ENCODE measurements at places on chromosomes 7 and 10.

- DNase-seq, result no peak
These were observed 78.5 kb downstream of the SHH start for GRCh38 chr7:155733582-155734444.

DNA sequence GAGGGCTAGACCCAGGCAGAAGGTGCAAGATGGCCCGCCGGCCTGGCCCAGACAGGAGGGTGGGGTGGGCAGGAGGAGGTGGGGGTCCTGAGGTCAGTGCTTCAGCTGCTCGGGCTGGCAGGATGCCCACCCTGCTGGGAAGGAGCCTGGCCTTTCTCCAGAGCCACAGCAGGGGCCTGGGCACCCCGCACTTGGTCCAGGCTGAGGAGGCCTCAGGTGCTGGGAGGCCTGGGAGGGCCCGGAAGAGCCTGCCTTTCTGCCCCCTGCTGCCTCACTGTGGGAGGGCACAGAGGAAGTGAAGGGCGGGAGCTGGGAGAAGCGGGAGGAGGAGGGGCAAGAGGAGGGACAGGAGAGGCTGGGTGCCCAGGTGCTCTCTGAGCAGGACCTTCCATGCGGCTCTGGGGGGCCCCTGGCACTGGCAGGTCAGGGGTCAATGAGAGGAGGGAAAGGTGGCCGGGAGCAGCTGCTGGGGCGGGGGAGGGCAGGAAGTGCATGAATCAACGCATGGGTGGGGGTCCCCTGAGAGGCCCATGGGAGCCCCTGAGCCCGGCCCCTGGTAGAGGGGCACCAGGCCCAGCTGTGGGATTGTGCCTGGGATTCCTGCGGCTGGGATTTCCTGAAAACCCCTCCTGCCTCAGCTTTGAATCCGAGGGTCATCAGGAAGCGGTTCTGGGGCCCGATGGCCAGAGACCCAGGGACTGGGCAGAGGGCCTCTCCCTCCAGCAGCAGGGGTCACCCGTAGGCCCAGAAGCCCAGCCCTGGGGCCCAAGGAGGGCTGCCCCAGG is 49.9 kb downstream of the PWWP2B start:
- no peak for DNase-seq

DNA sequence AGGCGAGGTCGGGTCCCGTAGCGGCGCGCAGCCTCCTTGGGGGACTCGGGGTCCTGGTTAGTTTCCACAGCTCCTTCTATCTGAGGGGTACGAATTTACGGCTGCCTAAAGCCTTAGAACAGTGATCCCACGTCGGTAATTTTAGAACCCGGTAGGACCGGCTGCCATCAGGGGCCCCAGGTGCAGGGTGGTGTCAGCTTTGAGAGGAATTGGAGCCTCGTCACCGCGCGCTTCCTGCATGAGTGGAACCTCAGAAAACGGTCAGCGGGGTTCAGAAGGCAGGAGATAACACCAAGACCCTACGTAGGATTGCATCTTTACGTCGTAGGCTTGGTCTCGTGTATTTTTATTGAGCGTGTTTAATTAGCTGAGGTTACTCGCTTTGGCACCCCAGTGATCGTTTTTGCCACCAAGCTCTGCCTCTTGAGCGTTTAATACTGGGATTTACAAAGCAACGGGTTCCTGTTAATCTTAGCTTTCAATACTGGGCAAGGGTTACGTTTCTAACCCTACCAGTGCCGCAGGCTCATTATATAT is 443 bp downstream of the RNF32 start:
- DNase-seq, result no peak

DNA sequence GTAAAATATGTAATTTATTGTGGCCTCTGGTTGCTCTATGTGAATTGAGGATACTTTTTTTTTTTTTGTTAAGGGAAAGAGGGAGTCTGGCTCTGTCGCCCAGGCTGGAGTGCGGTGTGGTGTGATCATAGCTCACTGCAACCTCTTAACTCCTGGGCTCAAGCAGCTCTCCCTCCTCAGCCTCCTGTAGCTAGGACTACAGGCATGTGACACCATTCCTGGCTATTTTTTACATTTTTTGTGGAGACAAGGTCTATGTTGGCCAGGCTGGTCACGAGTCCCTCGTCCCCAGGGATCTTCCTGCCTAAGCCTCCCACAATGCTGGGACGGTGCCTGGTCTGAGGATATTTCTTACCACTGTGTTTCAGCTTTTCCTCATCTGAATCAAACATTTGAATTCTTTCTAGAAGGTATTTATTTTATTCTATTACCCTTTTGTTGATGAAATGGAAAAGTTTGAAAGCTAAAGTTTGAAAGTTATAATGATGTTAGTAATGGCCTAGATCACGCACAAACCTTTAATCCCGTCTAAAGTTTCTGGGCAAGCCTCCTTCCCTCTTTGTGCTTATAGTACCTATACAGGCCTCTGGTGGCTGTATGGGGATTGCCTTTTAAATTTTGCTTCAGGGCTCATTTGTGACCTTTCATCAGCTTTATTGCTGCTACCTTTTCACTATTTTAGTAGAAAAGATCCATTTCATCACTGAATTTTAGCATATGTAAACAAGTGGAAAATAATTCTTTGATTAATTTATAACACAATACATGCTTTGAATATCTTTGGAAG is 2.0 kb downstream of the IFRD1 start:
- DNase-seq, result peak; percentile 50

DNA sequence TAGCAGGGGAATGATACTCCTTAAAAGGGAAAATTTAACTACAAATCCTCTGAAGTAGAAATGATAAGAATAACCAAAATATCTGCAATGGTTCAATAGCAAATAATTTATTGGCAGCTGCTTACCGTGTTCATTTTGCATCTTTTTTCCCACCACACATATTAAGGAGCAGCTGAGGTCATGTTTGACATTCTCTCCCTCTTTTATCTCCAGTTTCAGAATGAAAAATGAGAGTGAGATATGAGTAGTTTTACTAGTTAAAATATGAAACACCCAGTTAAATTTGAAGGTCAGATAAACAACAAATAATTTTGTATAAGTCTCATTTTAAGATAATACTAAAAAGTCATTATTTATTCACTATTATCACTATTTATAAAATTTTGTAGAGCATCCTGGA is 3.1 kb downstream of the LIPN start:
- no peak for DNase-seq

DNA sequence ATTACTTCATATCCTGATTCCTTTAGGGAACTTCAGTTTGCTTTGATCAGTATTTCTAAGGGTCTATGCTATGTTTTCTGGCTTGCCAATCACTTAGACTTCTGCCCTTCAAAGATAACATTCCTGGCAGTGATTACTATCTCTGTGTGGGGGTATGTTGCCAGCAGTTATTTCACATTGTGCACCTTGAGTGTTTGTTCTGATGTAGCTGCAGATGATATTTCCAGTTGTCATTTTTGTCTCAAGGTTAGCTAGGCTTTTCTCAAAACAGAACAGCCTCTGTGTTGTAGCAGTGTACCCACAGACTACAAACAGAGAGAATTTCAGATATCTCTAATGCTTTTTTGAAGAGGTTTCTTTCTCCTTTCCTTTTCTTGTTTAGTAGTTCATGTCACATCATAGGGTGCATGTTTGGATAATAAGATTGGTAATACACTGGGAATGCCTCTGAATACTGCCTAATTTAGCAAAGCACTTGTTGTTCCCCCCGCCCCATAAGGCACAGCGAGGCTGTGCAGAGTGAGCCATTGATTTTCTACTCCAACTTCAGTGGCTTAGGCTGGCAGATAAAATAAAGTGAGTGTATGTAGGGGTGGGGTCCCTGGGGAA is 134.7 kb upstream of the AGR3 start:
- no peak for DNase-seq

- no peak for DNase-seq
These were observed 3.7 kb downstream of the TMEM140 start for GRCh38 chr7:135151533-135151932.

- no peak for DNase-seq
These were observed 86.1 kb downstream of the VOPP1 start for GRCh38 chr7:55486192-55486590.

- no peak for DNase-seq
These were observed 346.2 kb upstream of the AOAH start for GRCh38 chr7:37070471-37070870.

- DNase-seq, result no peak
These were observed 68.9 kb upstream of the DNAAF5 start for GRCh38 chr7:657565-658119.

- DNase-seq, result no peak
These were observed 66.4 kb downstream of the NHLRC2 start for GRCh38 chr10:113920875-113921274.

DNA sequence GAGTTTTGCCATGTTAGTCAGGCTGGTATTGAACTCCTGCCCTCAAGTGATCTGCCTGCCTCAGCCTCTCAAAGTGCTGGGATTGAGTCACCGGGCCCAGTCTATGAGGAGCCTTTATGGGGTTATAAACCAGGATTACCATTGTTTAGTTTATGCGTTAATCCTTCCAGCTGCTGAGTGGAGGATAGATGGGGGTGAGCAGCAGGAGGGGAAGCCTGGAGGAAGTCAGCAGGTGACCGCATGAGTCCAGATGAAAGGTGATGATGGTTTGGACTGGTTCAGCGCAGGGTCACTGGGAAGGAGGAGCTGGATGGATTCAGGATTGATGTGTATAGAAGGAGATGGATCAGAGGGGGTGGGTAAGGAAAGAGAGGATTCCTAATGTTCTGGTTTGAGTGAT is 197.1 kb downstream of the ADAM12 start:
- no peak for DNase-seq

DNA sequence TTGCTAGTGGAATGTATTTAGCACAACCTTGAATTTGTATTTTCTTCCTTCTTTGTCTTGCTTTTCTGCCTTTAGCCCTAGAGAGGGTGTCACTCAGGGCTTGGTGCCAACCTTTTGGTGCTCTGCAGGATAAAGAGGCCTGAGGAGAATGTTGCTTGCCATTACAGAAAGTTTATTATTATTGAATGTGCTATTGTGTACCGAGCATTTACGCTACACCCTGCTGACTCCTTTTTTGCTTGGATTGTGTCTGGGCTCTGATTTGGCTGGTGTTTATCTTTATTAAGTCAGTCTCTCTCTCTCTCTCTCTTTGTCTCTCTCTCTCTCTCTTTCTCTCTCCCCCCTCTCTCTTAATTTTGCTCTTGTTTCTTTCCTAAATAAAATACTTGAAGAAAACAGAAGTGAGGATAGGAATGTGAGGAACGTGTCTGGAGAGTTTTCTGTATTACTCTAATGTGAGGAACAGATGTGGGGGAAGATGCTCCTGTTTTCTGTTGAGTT is 284.4 kb upstream of the PHYHIPL start:
- no peak for DNase-seq

- peak; percentile 73 for DNase-seq
These were observed at the start of gene WNT2 for GRCh38 chr7:117322741-117323304. Gene WNT2 (minus strand): TSS chr7:117323058. CDS start chr7:117322989, 69 bp downstream.

All from right kidney (tissue), 9 donors.